ENCODE measurements at places on chromosomes 12 and 14.

DNA sequence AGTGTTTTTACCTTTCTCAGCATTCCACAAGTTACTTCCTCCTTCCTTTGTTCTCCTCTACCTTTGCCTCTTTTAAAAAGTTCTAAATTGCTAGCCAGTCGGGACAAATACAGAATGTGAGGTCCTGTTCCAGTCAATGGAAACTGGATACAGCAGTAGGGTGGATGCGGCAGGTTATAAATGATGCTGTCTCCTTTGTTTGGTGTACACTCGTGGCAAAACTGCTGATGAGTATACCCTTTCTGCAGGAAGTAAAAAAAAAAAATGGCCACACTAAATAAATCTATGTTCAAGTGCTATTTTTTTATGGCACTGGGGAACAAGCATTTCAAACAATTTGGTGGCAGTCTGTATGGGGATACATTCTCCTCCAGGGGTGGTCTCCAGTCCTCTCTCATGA, 27.5 kb downstream of the KLRK1 start:
- DNase-seq, result peak; percentile 19

DNA sequence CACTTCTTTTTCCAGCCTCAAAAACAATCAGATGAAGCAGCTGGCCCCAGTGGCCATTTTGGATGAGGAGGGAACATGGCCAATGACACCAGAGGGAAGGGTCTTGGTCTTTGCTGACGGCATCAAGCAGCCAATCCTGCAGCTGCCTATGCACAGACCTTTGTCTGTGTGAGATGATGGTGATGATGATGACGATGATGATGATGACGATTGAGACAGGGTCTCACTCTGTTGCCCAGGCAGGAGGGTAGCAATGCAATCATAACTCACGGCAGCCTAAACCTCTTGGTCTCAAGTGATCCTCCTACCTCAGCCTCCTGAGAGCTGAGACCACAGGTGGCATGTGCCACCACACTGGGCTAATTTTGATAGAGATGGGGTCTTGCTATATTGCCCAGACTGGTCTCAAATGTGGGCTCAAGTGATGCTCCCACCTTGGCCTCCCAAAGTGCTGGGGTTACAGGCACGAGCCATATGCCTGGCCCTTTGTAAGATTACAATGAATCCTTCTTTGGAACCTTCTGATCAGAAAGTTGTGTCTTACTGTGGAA, 26.5 kb upstream of the NCOR2 start:
- DNase-seq, result no peak

- DNase-seq, result no peak
Observed at GRCh38 chr12:122052285-122052684, 26.3 kb upstream of the MLXIP start.

GRCh38 chr14:68702135-68702534, 90.7 kb downstream of the ZFP36L1 start:
- DNase-seq, result no peak

DNA sequence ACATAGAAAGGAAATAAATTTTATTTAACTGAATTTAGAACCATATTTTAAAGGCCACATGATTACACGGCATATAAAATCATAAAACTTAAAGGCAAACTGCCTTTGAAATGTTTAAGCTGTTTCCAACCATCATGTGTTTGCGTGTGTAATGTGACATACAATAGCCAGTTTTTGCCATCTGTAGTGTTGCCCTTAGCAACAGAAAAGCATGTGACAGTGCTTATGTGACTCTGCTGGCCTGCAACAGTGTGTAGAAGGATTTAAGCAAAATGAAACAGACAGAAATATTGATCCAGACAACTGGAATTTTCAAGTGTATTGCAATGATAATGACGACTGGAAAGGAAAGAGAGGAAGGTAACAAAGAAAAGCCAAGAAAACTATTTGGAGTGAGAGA, 49.5 kb downstream of the TSPAN19 start:
- no peak for DNase-seq

GRCh38 chr14:55752580-55753390, 172.8 kb downstream of the KTN1 start:
- peak; percentile 11 for DNase-seq

GRCh38 chr14:99982537-99983250, 82.5 kb upstream of the EVL start:
- DNase-seq, result peak; percentile 42
